GM23338 (cell line): ENCODE measurements at places on chromosomes 4 and X.

- no peaks in the 10 kb centered on the region for H3K27me3 ChIP-seq
- no peaks in the 10 kb centered on the region for H3K36me3 ChIP-seq
- DNase-seq, result peak; percentile 55
- peak overlapping the region; percentile 38 for H3K4me3 ChIP-seq
- peak overlapping the region; percentile 91 for H3K27ac ChIP-seq
Measured at GRCh38 chrX:71917621-71918343, 7.1 kb downstream of the NHSL2 start.

- H3K4me1 ChIP-seq, result no peaks in the 10 kb centered on the region
- no peaks in the 10 kb centered on the region for H3K27me3 ChIP-seq
- no peaks in the 10 kb centered on the region for H3K36me3 ChIP-seq
- H3K27ac ChIP-seq, result no peak overlapping the region
Measured at GRCh38 chr4:116001291-116001690, 887.9 kb upstream of the NDST4 start.

GRCh38 chrX:31499109-31499508 lies 427.3 kb upstream of the FTHL17 start:
- no peak for DNase-seq
- no peak overlapping the region for H3K27ac ChIP-seq
- H3K36me3 ChIP-seq, result no peaks in the 10 kb centered on the region
- H3K4me1 ChIP-seq, result no peaks in the 10 kb centered on the region

GRCh38 chr4:1058997-1059665 lies 47.7 kb downstream of the FGFRL1 start:
- no peak overlapping the region for H3K4me3 ChIP-seq
- no peaks in the 10 kb centered on the region for H3K27me3 ChIP-seq
- no peaks in the 10 kb centered on the region for H3K4me1 ChIP-seq
- H3K27ac ChIP-seq, result no peak overlapping the region
- no peak for DNase-seq

GRCh38 chr4:88185906-88186305 lies 27.5 kb upstream of the ABCG2 start:
- no peak for DNase-seq
- H3K4me1 ChIP-seq, result no peaks in the 10 kb centered on the region; the same call in 1 of the 2 replicates
- H3K36me3 ChIP-seq, result no peaks in the 10 kb centered on the region
- no peak overlapping the region for H3K27ac ChIP-seq

GRCh38 chr4:139986106-139986505 lies 167.9 kb downstream of the MAML3 start:
- no peaks in the 10 kb centered on the region for H3K27me3 ChIP-seq
- no peak overlapping the region for H3K4me3 ChIP-seq
- peaks cover 17% of the 10 kb centered on the region for H3K4me1 ChIP-seq
- no peak overlapping the region for H3K27ac ChIP-seq

DNA sequence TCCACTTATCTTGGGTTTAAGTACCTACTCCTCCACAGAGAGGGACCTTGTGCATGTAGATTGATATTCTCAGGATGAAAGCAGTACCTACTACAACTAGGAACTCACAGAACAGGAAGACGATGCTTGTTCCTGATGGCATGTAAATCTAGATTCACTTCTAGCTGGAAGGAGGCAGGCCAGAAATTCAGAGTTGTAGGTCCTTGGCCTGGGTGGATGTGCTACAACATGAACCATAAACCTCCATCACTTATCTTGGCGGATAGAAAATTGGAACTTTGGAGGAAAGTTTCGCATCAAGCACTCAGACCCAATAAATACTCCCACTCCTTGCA lies 9.3 kb upstream of the SMIM20 start:
- H3K27ac ChIP-seq, result no peak overlapping the region
- DNase-seq, result no peak
- H3K4me1 ChIP-seq, result no peaks in the 10 kb centered on the region; the same call in 1 of the 2 replicates
- H3K27me3 ChIP-seq, result no peaks in the 10 kb centered on the region
- no peaks in the 10 kb centered on the region for H3K36me3 ChIP-seq
- no peak overlapping the region for H3K4me3 ChIP-seq

GRCh38 chrX:150940844-150941495 lies 42.2 kb upstream of the HMGB3 start:
- DNase-seq, result no peak
- no peak overlapping the region for H3K4me3 ChIP-seq
- no peaks in the 10 kb centered on the region for H3K27me3 ChIP-seq
- no peak overlapping the region for H3K27ac ChIP-seq
- no peaks in the 10 kb centered on the region for H3K36me3 ChIP-seq

- no peak within 1 kb of the TSS for H3K27ac ChIP-seq
- DNase-seq, result peak; percentile 79
- peaks cover 16% of the 10 kb centered on the region for H3K4me1 ChIP-seq
- no peaks in the 10 kb centered on the region for H3K36me3 ChIP-seq
Measured at GRCh38 chr4:986879-987623, at the start of gene IDUA. Gene IDUA (plus strand): TSS chr4:987044. CDS start chr4:987085, 41 bp downstream.

- peaks cover 7% of the 10 kb centered on the region for H3K4me1 ChIP-seq
- no peaks in the 10 kb centered on the region for H3K36me3 ChIP-seq
- H3K27ac ChIP-seq, result no peak overlapping the region
- DNase-seq, result peak; percentile 41
- H3K27me3 ChIP-seq, result no peaks in the 10 kb centered on the region
Measured at GRCh38 chr4:148097801-148098200, 344.4 kb downstream of the NR3C2 start.

GRCh38 chr4:14857981-14858380 lies 144.3 kb upstream of the CPEB2 start:
- no peak overlapping the region for H3K4me3 ChIP-seq
- peaks cover 6% of the 10 kb centered on the region; the same call in 1 of the 2 replicates for H3K4me1 ChIP-seq
- no peaks in the 10 kb centered on the region for H3K36me3 ChIP-seq
- no peak for DNase-seq

GRCh38 chr4:81062001-81062400 lies 31.5 kb downstream of the BMP3 start:
- H3K4me1 ChIP-seq, result no peaks in the 10 kb centered on the region
- no peak overlapping the region for H3K27ac ChIP-seq
- DNase-seq, result no peak
- no peaks in the 10 kb centered on the region for H3K36me3 ChIP-seq
- H3K27me3 ChIP-seq, result no peaks in the 10 kb centered on the region
- no peak overlapping the region for H3K4me3 ChIP-seq

DNA sequence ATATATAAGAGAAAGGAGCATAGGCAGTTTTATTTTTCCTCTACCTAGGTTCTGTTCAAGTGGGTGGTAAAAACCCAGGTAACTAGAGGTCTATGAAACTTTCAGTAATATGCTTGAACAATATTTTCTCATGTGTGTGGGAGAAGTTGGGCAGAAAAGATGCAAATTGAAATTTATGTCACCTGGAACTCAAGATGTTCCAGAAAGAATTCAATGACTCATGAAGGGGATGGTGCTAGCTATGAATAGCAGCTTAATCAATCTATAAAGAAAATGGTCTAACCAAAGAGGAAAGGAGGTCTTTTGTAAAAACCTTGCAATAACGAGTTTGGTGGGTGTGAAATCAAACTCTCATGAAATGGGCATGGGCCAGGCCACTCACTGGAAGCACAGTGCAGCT lies 263.8 kb downstream of the INPP4B start:
- no peaks in the 10 kb centered on the region for H3K27me3 ChIP-seq
- no peak for DNase-seq
- no peaks in the 10 kb centered on the region for H3K36me3 ChIP-seq
- H3K4me1 ChIP-seq, result no peaks in the 10 kb centered on the region

GRCh38 chrX:133685822-133686221 lies 270.5 kb upstream of the GPC4 start:
- no peak overlapping the region for H3K27ac ChIP-seq
- H3K27me3 ChIP-seq, result no peaks in the 10 kb centered on the region
- no peaks in the 10 kb centered on the region for H3K36me3 ChIP-seq
- DNase-seq, result peak; percentile 40
- H3K4me3 ChIP-seq, result no peak overlapping the region
- H3K4me1 ChIP-seq, result 0 out of 2 replicates have a peak, but pooled peaks cover 6% of the 10 kb centered on the region

GRCh38 chrX:57651169-57651919 lies 28.7 kb downstream of the NLRP2B start:
- peak; percentile 25 for DNase-seq
- no peaks in the 10 kb centered on the region for H3K27me3 ChIP-seq
- H3K27ac ChIP-seq, result no peak overlapping the region
- H3K4me1 ChIP-seq, result peaks cover 18% of the 10 kb centered on the region; the same call in 1 of the 2 replicates
- no peaks in the 10 kb centered on the region for H3K36me3 ChIP-seq

GRCh38 chrX:148417934-148418333 lies 82.5 kb upstream of the AFF2 start:
- no peak for DNase-seq
- H3K4me1 ChIP-seq, result peaks cover 7% of the 10 kb centered on the region; the same call in 1 of the 2 replicates

- peaks cover 22% of the 10 kb centered on the region for H3K4me1 ChIP-seq
- no peak overlapping the region for H3K27ac ChIP-seq
- peaks cover 63% of the 10 kb centered on the region for H3K27me3 ChIP-seq
- peak; percentile 48 for DNase-seq
- H3K36me3 ChIP-seq, result no peaks in the 10 kb centered on the region
- H3K4me3 ChIP-seq, result peak overlapping the region; percentile 63
Measured at GRCh38 chrX:50471390-50471789, 765 bp upstream of the DGKK start.

DNA sequence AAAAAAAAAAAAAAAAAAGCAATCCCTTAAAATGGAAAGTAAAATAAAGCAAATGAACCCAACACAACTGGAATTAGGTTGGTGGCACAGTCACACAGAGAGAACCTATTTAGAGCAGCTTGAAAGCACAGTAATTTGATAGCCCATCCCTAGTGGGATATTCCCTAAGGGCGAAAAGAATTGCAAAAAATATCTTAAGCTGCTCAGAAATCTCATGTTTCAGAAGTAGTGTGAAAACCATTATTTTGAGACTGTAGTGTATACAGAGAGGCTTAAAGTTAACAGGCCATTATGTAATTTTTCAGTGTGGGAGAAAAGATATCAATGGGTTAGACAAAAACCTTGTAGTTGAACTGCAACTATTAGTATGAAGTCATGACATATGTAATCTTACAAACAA lies 40.0 kb upstream of the DHX15 start:
- H3K27ac ChIP-seq, result no peak overlapping the region
- H3K27me3 ChIP-seq, result no peaks in the 10 kb centered on the region
- H3K36me3 ChIP-seq, result no peaks in the 10 kb centered on the region
- no peak for DNase-seq

- no peak for DNase-seq
- H3K27ac ChIP-seq, result no peak overlapping the region
- H3K27me3 ChIP-seq, result no peaks in the 10 kb centered on the region
- peaks cover 7% of the 10 kb centered on the region for H3K4me1 ChIP-seq
- H3K4me3 ChIP-seq, result no peak overlapping the region
Measured at GRCh38 chr4:146054676-146055075, 116.1 kb upstream of the ZNF827 start.

DNA sequence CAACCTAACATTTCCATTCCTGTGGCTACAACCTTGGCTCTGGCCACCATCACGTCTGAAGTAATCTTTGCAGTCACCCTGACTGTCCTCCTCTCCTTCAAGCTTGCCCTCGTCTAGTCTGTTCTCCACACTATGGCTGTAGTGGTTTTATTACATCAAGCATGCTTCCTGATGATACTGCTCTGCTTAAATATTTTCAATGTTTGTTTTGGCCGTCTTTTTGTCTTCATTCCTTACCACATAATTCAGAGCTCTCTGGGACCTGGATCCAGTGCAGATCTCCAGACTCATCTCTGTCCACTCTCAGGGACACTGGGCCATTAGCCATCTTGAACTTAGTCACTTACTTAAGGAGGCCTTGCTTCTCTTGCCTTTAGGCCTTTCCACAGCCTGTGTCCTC lies 27.7 kb upstream of the FREM3 start:
- DNase-seq, result no peak
- H3K36me3 ChIP-seq, result no peaks in the 10 kb centered on the region
- H3K4me1 ChIP-seq, result no peaks in the 10 kb centered on the region
- no peak overlapping the region for H3K27ac ChIP-seq

DNA sequence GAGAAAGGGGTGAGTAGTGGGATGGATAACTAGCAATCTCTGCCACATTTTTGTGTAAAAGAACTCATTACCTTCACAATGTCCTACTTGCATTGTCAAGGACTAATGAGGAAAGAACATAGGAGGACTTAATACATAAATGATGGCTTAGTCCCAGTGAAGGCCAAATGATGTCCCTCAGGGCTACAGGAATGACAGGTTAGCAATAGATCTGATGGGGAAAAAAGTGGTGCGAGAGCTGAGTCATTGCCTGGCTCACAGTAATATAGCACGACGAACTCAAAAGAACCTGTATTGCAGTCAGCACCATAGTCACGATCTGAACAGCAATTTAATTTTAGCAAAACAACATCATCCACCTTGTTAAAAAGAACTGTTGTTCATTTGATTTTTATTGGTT lies 70.9 kb upstream of the ARHGAP36 start:
- no peak overlapping the region for H3K27ac ChIP-seq
- no peaks in the 10 kb centered on the region for H3K4me1 ChIP-seq
- no peak overlapping the region for H3K4me3 ChIP-seq
- no peak for DNase-seq
- no peaks in the 10 kb centered on the region for H3K27me3 ChIP-seq
- no peaks in the 10 kb centered on the region for H3K36me3 ChIP-seq

- H3K27ac ChIP-seq, result no peak overlapping the region
- H3K36me3 ChIP-seq, result no peaks in the 10 kb centered on the region
- DNase-seq, result peak; percentile 80
- no peak overlapping the region for H3K4me3 ChIP-seq
Measured at GRCh38 chr4:55184600-55185523, 59.5 kb upstream of the KDR start.

DNA sequence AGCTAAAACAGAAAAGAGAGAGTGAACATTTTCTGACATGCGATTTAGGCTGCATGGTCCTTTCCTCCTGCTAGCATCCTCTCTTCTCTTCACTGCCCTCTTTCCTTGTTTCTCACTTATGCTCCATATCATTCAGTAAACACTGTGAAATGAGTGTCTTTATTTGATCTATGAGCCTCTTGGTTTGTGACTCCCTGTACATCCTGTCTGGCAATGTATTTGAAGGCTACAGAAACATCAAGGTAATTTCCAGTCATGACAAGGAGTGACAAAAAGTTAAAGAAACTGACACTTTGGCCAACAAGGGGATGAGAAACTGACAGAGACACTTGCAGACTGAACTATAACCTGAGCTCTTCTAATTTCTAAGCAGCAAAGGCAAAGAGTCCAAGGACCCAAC lies 8.7 kb downstream of the FTHL17 start:
- no peaks in the 10 kb centered on the region for H3K4me1 ChIP-seq
- H3K4me3 ChIP-seq, result no peak overlapping the region
- H3K27ac ChIP-seq, result no peak overlapping the region
- no peak for DNase-seq
- no peaks in the 10 kb centered on the region for H3K36me3 ChIP-seq

DNA sequence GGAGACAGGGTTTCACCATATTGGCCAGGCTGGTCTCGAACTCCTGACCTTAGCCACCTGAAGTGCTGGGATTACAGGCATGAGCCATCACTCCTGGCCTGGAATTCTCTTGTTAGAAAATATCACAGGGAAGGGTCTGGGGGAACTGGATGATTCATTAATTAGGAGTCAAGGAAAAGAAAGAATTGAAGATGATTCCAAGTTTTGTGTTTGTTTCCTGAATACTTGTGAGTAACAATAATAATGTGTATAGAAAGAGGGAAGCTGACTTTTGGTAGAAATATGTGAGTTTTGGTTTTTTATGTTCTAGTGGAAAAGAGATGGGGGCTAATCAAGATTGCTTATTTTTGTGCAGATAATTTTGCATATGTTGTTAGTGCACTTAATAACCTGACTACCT lies 77.3 kb upstream of the CLNK start:
- H3K27ac ChIP-seq, result no peak overlapping the region
- H3K36me3 ChIP-seq, result no peaks in the 10 kb centered on the region
- H3K4me1 ChIP-seq, result no peaks in the 10 kb centered on the region
- H3K4me3 ChIP-seq, result no peak overlapping the region
- DNase-seq, result no peak
